ENCODE measurements at places on chromosomes 11 and 22.
A peak's percentile ranks its signal among the peaks of the same experiment; 100 is the strongest.

GRCh38 chr22:24011735-24012068, 598 bp downstream of the CABIN1 start:
- no peak for DNase-seq

DNA sequence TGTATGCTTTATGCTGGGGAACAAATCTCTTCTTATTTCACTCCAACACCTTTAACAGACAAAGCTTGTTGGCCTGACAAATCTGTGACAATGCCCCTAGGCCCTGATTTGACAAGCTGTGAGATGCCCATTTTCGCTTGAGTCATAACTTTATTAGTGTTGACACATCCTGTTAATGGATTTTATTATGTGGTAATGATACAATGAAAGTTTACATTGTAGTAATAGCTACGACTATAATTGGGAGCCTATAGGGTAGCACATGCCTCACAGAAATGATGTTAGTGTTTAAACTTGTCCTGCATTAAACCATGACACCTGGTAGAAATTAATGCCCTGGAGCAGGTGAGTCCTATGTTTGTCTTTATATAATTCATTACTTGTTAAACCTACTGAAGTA, 3.3 kb upstream of the MMP10 start:
- DNase-seq, result peak; percentile 38

GRCh38 chr11:76783896-76784813, 999 bp downstream of the TSKU start:
- peak; percentile 27 for DNase-seq

GRCh38 chr11:66626926-66627325, 10.5 kb downstream of the RBM14 start:
- no peak for DNase-seq

GRCh38 chr11:65040847-65041622, at the start of gene SAC3D1:
TSS of gene SAC3D1 (plus strand) at chr11:65041210. CDS start at chr11:65041293, 83 bp downstream.
- DNase-seq, result peak; percentile 94

Data from foreskin melanocyte (primary cell).